ENCODE measurements at places on chromosomes 5 and 9. TPM values are rescaled to one million over a fixed set of nuclear protein-coding genes. Genes with fewer than 3 reads are reported as not detected.

ECSCR gene
- 0.25 TPM for total RNA-seq

NUTM2F gene
- not detected for total RNA-seq

NEURL1B gene
- total RNA-seq, result 0.22 TPM

PCDHA8 gene
- total RNA-seq, result not detected

NOXA1 gene
- total RNA-seq, result 0.95 TPM

CORO2A gene
- total RNA-seq, result 13.4 TPM

LCN1 gene
- not detected for total RNA-seq

IFNA2 gene
- total RNA-seq, result not detected

IFNK gene
- not detected for total RNA-seq

SPATA31E1 gene
- total RNA-seq, result not detected

IL33 gene
- total RNA-seq, result not detected

ST8SIA4 gene
- 31.6 TPM for total RNA-seq

SLC28A3 gene
- total RNA-seq, result 0.23 TPM

PRSS3 gene
- total RNA-seq, result not detected

TMC1 gene
- total RNA-seq, result 0.38 TPM

PCDHB16 gene
- not detected for total RNA-seq

TAF11L10 gene
- not detected for total RNA-seq

LHX3 gene
- not detected for total RNA-seq
